ENCODE measurements at places on chromosomes 7 and 10.

GRCh38 chr10:132882069-132882951 is 60.1 kb downstream of the CFAP46 start:
- DNase-seq: no peak

DNA sequence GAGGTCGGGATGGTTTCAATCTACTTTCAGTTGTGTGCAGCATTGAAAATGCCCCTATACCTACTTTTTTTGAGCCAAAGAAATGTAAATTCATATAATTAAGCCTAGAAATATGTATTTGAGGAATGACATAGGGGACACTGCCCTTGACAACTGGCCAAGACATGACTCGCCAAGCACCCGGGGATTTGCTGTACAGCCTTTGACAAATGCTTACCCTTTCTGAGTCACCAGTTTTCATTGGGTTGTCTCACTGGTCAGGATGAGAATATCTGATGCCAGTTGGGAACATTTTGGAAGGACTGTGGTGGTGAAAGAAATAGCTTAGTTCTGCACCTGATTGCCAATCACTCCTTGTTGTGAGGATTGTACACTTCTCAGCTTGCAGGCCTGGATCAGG is 166.8 kb upstream of the HABP2 start:
- DNase-seq: no peak

- DNase-seq: no peak
Observed at GRCh38 chr7:148332191-148333186, 258.1 kb upstream of the C7orf33 start.

GRCh38 chr7:109901926-109902325 is 1189.0 kb upstream of the LRRN3 start:
- DNase-seq: no peak

GRCh38 chr7:116218051-116218645 is 7.8 kb downstream of the TES start:
- DNase-seq: no peak

DNA sequence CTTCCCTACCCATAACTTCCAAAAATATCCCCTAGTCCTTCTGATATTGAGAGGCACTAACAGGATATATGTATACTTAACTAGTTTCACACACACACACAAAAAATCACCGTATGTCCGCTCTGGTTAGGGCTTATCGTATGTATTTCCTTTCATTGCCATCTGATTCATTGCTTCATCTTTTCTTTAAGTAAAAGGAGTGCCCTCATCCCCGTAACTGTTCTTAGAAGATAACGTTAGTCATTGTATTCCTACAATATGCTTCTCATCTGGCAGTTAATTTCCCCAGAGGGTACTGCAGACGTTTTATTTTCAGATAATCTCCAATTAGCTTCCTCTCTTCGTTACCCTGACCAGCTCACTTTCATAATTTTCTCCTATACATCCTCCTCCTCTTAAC is 37.3 kb downstream of the NRCAM start:
- DNase-seq: no peak

DNA sequence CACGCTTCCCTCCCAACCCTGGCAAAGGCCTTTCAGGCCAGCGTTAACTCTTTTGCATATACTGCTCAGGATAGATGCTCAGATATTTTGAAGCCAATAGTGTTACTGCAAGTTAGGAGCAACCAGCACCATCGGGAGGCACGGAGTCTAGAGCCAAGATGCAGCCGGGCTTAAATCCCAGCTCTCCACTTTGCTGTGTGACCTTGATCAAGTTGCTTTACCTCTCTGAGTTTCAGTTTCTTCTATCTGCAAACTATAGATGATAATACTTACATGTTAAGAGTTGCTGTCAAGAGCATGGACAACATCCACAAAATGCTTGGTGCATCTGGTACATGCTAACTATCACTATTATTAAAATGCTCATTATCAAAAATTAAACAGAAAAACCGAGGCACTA is 45.4 kb upstream of the C7orf33 start:
- DNase-seq: no peak

DNA sequence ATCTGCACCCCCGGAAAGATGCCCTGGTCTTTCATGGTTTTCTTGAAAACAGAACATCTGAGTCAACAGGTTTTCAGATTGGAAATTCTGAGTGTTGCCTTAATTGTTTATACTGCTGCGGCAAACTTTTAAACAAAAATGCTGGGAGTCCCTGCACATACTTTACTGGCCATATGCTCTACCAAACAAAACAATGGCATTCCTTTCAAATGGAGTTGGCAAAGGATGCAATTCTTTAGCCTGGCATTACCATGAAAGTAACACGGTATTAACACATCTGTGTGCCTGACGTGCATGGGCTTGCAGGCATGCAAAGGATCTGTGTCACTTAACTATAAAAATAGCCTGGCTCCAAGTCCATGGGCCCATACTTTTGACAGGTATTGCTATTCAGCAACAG is 4.2 kb downstream of the INHBA start:
- DNase-seq: no peak

DNA sequence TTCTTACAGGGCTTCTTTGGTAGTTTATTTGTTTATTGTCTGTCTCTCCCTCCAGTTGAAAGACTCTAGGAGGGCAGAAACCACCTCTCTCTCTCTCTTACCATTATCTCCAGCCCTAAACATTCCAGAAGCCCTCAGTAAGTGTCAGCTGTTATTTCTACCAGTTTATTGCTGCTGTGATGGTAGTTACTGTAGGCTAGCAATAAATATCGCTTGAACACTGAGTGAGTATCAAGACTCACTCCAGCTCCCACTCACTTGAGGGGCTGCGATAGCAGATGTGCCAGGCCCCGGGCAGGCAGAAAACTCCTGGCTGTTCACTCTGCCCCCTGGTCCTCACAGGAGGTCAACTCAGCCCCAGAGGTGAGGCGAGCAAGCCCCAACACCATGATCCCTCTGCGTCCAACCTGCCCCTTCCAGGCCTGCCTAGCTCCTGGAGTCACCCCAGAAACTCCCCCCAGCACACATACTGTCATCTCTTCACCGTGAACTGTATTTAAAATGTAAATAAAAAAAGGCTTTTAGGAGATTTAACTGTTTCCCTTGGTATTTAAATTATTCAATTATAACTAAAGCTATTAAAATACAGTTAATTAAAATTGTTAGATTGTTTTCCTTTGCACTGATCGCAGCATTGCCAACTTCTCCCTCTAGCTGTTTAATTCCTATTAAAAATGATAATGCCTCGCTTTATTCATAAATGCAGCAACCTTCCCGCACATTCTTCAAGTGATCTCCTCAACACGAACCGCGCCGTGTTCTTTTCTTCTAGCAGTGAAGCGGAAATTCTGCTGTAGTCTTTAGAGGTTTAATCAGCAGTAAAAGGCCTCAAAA is 321.1 kb upstream of the ZMIZ1 start:
- DNase-seq: no peak

DNA sequence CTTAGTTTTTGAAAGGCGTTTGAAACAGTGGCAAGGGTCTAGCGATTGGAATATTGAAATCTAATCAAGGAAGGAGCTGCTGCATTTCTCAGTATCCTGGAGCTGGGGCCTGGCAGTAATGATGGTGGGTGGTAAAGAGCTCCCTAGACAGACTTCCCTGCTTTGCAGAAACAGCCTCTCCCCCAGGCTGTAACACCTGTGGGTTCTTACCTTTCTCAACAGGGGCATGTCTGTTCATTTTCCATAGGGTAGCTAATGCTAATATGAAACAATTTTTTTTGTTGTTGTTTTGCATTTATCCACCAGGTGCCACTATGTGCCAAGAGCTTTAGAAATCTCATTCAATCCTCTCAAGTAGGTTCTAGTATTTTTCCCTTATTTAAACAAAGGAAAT is 345.5 kb downstream of the REEP3 start:
- no peak for DNase-seq

DNA sequence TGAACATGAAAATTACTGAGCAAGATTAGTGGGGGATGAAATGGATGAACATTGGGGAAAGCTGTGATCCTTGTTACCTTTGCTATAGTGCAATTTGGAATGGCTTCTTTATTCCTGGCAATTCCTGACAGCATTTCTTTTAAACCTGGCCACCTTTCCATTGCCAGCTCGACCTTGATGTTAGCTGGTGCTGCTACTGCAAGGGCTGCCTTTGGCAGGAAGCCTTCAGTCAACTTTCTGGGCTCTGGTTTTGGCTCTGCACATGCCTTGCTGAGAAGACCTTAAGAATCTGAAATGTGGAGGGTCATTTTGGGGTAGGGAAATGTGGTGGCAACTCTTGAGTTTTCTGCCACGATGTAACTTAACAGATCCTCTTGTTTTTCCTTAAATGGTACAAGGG is 64.7 kb downstream of the KAT6B start:
- no peak for DNase-seq

DNA sequence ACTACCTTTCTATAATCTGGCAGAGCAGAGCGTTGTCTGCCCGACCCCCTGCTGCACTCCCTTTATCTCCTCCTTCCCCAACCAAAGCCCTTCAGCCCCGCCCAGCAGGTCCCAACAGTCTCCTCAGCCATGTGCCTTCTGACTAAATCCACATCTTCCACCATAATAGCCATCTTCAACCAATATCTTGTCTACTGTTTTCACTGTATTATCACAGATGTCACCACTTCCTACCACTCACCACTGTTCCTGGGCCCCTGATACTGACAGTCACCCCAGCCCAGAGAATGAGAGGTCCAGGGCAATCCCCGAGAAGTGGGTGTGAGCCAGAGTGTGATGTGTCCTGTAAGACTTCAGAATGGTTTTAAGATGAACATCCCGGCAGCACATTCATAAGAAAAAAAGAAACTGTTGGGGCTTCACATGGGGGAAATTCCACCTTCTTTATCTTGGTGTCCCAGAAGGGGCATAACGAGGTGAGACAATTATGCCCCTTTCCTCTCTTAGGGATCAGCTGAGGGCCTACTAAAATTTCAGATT is 25.3 kb downstream of the CCDC6 start:
- no peak for DNase-seq

GRCh38 chr10:23281044-23281433 is 63.6 kb downstream of the C10orf67 start:
- no peak for DNase-seq

- no peak for DNase-seq
Observed at GRCh38 chr7:48011951-48012350, 17.0 kb downstream of the SUN3 start.

DNA sequence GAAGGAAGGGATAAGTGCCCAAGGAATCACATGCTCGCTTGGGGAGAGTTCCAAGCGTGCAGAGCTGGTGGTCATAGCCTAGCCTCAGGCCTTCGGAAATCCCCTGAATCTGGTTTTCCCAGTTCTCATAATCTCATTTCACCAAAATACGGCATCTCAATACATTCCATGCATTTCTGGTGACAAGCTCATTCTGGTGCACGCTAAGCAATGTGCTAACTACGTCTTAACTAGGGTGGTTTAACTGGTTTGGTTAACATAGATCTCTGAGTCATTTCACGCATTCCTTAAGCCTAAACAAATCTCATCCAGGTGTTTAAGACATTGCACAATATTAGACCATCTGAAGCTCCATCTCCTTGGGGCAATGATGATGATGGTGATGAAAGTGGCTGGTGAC is 72.9 kb upstream of the STEAP1B start:
- no peak for DNase-seq

DNA sequence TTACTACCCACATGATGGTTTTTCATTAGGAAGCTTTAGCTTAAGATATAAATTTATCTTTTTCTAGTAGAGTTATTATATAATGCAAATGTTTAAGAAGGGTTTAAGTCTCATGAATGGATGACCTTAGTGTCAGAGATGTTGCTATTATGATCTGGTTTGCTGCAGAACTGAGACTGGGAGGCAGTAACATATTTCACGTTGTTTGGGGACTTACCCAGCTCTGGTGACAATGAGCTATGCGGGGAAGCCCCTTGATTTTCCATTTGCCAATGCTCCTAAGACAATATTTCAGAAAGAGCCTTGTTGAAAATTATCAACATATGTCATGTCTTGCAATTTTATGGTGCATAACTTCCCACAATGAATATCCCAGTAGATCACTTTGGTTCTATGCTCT is 754.6 kb downstream of the REEP3 start:
- DNase-seq: no peak

- no peak for DNase-seq
Observed at GRCh38 chr7:87058744-87059524, 520 bp downstream of the ELAPOR2 start.

GRCh38 chr7:101935521-101936141 is 118.2 kb downstream of the CUX1 start:
- DNase-seq: no peak

All from stimulated activated CD4-positive, alpha-beta T cell treated with anti-CD3 and anti-CD28 coated beads, Interleukin-1b, Interleukin-23, amount 100 ng/mL, for 1 hour (primary cell).